ENCODE measurements at places on chromosomes 2 and 18. TPM values are rescaled to one million over a fixed set of nuclear protein-coding genes. Genes with fewer than 3 reads are reported as not detected.

GPR17 gene
- 0.24 TPM for total RNA-seq

UGT1A4 gene
- 0.69 TPM for total RNA-seq

ASB18 gene
- not detected for total RNA-seq

SCN7A gene
- total RNA-seq: 55.0 TPM

RSAD2 gene
- 10.3 TPM for total RNA-seq

Measured in upper lobe of left lung (tissue), 6 donors.